ENCODE measurements at places on chromosomes 12 and 14.

DNA sequence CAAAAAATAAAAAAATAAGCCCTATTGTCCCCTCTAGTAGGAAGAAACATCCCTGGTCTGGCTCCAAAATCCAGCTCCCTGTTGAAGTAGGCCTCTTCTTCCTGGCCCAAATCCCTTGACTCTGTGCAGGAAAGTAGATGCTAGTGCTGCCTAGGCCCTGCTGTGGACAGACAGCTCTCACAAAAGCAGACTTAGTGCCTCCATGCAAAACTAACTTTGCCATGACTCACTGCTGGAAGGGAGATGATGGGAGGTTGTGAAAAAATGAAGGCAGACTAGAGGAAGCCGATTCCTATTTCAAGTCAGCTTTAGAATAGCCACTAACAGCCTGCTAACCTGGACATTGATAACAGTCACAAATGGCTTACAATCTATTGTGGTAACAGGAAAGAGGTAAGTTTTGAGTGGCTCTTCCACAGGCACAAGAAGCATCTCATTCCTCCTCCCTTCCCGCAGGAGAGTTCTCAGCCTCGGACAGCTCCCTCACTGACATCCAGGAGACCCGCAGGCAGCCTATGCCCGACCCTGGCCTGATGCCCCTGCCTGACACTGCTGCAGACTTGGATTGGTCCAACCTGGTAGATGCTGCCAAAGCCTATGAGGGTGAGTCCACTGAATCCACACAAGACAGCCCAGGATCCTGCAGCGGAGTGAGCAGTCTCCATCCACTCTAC, 198.9 kb upstream of the RGS6 start:
- no peak for DNase-seq

GRCh38 chr12:132259364-132259871, 70.0 kb downstream of the GALNT9 start:
- no peak for DNase-seq

- DNase-seq: no peak
Measured at GRCh38 chr12:105949391-105949790, 189.4 kb downstream of the NUAK1 start.

- no peak for DNase-seq
Measured at GRCh38 chr12:94938583-94938982, 64.9 kb downstream of the NDUFA12 start.

GRCh38 chr12:65355461-65355860, 77.0 kb downstream of the MSRB3 start:
- no peak for DNase-seq

- no peak for DNase-seq
Measured at GRCh38 chr12:117228239-117228638, 38.0 kb upstream of the FBXO21 start.

GRCh38 chr14:65961004-65961403, 525.2 kb upstream of the CCDC196 start:
- DNase-seq: peak; percentile 50

DNA sequence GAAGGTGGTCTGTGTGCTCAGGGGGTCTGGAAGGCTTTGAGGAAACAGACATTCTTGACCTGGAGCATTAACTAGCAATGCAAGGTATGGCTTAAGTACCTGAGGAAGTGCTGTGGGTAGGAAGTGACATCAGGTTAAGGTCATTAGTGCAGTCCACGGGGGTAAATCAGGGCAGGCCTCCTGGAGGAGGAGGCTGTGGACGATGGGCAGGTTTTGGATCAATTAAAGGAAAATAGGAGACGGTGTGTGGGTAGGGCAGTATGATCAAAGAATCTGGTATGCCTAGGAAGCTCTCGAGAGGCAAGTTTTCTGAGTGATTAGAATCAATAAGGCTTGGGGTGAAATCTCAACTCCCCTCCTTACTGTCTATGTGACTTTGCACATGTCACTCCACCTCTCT, 295.3 kb downstream of the AACS start:
- no peak for DNase-seq

DNA sequence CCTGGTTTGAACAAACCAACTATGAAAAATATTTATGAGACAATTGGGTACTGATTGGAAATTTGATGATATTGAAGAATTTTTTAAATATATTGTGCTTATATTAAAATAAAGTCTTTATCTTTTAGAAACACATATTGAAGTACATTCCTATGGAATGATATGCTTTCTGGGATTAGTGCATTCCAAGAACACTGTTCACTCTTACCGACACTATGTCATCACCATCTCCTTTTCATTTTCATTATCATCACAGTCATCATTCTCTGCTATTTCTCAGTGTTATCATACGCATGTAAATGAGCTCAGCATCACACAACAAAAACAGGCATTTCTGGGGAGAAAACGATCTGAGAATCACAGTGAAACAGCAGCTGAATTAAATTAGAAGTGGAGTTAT, 513.3 kb upstream of the CCDC196 start:
- DNase-seq: no peak

GRCh38 chr12:42730291-42730690, 140.7 kb upstream of the PRICKLE1 start:
- DNase-seq: no peak

- DNase-seq: no peak
Measured at GRCh38 chr12:14828892-14829291, 14.4 kb downstream of the ART4 start.

GRCh38 chr12:121144416-121144914, 11.8 kb downstream of the P2RX7 start:
- DNase-seq: no peak

GRCh38 chr12:96255077-96255476, 60.9 kb downstream of the ELK3 start:
- no peak for DNase-seq

GRCh38 chr12:8639936-8640335, 22.7 kb downstream of the MFAP5 start:
- no peak for DNase-seq

DNA sequence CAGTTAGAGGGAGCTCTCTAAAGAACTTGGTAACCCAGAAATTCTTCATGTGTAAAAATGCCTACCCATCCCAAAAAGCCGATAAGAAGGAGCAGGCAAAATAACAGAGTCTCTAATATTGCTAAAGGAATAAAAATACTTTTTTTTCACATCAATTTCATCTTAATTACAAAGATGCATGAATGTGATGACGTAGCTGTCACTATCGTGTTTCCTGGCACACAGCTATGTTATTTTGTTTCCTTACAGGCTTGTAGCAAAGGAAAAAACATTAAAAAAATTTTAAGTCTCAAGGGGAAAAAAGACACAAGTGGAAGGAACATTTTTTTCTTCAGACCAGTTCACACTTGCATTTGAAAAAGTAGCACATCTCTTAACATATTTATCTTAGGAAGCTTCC, 10.3 kb upstream of the LGALS3 start:
- DNase-seq: no peak

GRCh38 chr12:110670161-110670701, 18.7 kb downstream of the HVCN1 start:
- no peak for DNase-seq

DNA sequence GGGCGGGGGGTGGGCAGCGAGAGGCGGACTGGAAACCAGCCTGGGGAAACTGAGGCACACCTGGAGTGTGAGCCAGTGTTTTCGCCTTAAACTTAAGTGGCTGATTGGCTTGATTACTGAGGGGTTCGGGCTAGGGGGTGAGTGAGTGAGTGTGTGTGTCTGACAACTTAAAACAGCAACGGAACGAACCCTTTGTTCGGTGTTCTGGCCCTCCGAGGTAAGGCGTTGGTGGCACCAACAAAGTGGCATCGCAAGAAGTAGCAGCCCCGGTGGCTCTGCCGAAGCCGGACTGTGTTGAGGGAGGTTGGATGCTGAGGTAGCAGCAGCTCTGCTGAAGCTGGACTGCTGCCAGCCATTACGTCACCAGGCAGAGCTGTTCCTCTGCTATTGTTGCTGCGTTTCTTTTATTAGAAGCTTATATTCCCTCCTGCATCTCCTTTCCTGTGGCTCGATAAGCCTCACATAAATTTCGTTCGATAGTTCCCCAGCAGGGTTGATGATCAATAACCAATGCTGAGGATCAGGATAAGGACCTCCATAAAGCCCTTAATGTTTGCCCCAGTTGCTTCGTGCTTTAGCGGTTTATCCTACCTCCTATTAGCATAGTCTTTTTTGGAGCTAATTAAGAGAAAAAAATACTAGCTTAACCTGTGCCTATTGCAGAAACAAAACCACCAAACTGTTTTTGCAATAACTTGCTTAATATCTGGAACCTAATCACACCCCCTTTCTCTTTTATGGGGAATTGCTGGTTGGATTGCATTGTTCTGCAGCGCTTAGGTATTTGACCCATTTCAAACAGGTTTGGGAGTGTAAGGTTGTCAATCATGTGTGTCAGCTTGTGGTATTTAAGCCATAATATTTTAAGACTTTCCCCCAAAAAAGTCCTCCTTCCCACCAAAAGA, 1.3 kb downstream of the GPR137C start:
- peak; percentile 85 for DNase-seq

- no peak for DNase-seq
Measured at GRCh38 chr12:7265251-7265650, 38.6 kb upstream of the ACSM4 start.

GRCh38 chr14:53538316-53538881, 385.3 kb upstream of the DDHD1 start:
- DNase-seq: no peak
